Tongue (tissue), 3 donors: ENCODE measurements at places on chromosomes 11 and 22.

- DNase-seq, result no peak
Observed at GRCh38 chr11:67384851-67385366, 6.9 kb upstream of the RAD9A start.

DNA sequence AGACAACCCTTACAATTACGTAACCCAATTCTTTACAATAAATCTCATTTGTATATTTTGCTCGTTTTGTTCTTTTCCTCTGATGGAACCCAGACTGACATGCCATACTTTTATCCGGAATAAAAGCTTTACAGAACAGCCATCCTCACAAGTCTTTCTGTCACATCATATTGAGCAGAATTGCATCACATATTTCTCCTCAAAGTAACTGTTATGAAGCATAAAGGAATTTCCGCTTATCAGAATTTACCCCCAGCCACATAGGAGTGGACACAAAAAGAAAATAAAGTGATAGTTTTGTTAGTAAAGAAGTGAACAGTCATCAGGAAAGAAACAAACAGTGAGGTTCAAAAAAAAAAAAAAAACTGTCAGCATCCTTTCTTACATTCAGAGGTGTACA, 539.5 kb upstream of the LUZP2 start:
- no peak for DNase-seq

GRCh38 chr11:34732831-34733230, 111.9 kb downstream of the EHF start:
- no peak for DNase-seq

GRCh38 chr11:69211540-69211919, 55.8 kb downstream of the SMIM38 start:
- DNase-seq, result no peak

DNA sequence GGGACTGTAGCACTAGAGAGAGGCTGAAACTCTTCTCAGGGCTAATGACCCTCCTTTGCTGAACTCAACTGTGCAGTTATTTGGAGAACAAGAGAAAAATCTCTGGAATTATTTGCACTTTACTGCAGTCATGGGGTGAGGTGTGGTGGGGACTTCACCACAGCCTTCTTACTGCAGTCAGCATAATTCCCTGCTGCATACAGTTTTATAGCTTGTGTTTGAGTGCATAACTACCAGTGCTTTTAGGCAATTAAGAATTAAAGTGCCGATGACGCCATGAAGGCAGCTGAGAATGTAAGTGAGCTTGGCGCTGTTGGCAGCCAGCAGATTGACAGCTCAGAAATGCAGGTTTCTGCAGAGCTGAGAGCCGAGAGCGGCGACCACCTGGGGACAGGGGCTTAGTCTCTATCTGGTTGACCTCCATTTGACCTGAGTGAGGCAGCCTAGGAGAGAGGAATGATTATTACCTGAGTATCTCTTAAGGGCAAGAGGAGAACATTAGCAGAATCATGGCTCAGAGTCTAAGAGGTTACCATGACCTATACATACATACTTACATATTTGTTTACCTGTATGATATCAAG, 830.0 kb downstream of the NTM start:
- DNase-seq, result no peak

GRCh38 chr11:10941871-10942270, 84.0 kb upstream of the ZBED5 start:
- DNase-seq, result no peak

- DNase-seq, result no peak
Observed at GRCh38 chr11:7457211-7457610, 28.1 kb upstream of the OLFML1 start.
